Stimulated activated CD4-positive, alpha-beta T cell treated with anti-CD3 and anti-CD28 coated beads, Interleukin-4, amount 100 ng/mL, for 24 hours (primary cell): ENCODE measurements at places on chromosomes 3 and 15.

- no peak for DNase-seq
Observed at GRCh38 chr15:70473581-70474370, 289.6 kb downstream of the UACA start.

DNA sequence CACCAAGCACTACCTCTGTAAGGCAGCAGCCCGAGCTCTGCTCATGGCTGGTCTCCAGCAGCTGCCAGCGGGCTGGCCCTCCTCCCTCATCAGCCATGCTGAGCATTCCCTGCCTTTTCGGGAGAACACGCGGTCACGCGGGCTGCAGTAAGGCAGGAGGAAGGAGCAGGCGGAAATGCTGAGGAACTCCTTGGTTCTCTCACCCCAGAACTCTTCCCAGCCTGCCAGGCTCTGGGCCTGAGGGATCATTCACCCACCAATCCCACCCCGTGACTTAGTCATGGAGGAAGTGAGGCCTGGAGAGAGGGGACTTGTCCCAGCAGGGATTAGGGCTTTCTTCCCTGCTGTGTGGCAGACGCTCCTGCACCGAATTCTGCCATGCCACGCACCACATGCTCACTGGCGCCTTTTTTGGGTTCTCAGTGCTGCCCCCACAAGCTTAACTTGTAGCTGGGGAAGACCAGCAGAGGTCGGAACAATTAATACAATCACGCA, 42.9 kb upstream of the RPL32 start:
- DNase-seq: no peak

DNA sequence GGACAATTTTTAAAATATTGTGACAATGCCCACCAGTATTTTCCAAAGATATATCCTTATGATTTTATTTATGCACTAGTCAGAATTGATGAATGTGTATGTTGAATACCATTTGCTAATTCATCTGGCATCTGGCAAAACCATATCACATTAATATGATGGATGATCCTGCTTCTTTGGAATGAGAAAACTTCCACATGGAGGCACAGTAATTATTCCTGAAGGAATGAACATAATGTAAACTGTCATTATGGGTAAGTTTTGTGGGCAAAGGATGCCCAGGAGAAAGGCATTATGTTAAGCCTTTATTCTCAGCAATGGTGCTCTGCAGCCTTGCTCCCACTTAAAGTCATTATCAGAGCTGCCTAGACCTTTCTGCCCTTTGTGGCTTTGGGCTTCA, 113.0 kb upstream of the MME start:
- DNase-seq: no peak

- no peak for DNase-seq
Observed at GRCh38 chr3:14283813-14284438, 105.3 kb downstream of the LSM3 start.

GRCh38 chr3:187960820-187961219, 193.1 kb upstream of the LPP start:
- no peak for DNase-seq

DNA sequence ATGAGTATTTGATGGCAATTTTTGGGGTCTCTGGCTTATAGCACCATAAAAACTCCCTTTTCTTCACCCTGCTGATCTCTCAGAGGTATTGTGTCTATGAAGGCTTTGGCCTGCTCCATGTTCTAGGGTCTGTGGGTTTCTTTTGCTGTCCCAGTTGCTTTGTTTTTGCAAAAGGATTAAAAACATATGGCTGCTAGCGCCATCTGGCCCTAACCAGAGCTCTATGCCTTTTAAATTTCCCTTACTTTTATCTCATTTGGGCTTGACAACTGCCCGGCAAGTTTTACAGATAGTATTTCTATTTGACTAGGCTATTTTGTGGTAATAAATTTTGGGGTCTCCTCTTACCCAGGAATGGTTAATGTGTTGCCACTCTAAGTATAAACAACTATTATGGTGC, 6.4 kb upstream of the GHRL start:
- DNase-seq: no peak

GRCh38 chr15:80090879-80091503, 31.5 kb downstream of the ZFAND6 start:
- no peak for DNase-seq

DNA sequence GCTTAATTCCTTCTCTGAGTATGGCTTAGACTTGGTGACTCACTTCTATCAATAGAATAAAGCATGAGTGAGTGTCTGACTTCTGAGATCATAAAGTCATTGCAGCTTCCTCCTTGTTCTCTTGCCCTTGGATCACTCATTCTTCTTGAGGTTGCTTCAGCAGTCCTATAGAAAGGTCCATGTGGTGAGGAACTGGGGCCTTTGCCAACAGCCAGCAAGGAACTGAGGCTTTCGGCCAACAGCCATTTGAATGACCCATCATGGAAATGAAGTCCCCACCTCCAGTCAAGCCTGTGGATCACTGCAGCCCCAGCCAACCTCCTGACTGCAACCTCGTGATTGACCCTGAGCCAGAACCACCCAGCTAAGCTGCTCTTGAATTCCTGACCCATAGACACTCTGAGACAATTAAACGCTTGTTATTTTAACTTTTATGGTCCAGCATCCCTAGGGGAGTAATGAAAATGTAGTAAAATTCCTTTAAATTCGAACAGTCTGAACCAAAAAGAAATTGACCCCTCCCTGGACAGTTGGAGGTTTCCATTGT, 84.5 kb downstream of the WDR76 start:
- DNase-seq: no peak

DNA sequence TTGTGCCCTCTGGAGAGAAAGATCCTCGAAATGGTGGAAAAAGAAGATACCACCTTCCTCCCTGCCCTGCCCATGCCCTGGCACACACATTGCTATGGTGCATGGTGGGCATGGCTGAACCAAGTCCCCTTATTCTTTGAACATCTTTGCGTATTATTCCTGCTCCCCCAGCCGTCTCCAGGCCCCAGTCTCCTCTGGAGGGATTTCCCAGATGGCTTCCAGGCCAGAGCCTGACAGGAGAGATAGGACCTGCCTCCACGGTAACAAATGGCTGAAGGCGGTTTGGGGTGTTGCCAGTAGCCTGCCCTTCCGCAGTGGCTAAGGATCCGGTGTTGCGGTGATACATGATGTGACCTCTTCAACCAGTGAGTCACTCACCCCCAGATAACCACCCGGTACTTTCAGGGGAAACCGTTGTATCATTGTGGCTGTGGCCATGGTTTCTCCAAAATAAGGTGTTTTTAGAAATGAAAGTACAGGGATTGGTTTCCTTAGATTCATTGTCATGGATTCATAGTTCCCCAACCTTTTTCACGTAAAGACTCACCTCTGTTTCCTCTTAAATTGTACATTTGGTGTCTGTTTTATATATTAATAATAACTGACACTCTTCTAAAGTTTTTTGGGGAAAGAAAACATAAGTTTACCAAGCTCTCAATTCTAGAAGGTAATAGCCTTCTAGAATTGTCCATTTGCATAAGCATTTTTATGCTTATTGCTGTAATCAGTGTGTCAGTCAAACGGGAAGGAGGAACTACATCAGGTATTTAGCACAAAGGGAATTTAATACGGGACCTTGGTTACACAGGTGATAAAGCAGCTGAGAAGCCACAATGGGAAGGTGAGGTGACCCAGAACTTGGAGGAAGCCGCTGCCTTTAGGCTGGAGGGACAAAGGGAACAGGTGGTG, 25.9 kb downstream of the SMAD3 start:
- peak; percentile 79 for DNase-seq

DNA sequence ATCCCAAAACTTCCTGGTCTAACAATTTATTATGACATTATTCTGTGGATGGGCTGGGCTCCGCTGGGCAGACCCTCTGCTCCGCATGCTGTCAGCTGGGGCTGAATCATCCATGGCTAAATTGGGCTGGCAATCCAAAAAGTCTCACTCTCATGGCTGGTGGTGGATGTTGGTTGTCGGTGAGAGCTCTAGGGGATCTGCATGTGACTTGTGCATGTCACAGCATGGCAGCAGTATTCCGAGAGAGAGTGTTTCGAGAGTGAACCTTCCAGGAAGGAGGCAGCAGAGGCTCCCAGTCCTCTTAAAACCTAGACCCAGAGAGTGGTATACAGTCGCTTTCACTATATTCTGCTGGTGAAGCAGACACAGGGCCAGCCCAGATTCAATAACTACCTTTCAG, 9.9 kb downstream of the RARB start:
- DNase-seq: no peak

GRCh38 chr15:80823995-80824394, 44.8 kb downstream of the CEMIP start:
- DNase-seq: no peak

DNA sequence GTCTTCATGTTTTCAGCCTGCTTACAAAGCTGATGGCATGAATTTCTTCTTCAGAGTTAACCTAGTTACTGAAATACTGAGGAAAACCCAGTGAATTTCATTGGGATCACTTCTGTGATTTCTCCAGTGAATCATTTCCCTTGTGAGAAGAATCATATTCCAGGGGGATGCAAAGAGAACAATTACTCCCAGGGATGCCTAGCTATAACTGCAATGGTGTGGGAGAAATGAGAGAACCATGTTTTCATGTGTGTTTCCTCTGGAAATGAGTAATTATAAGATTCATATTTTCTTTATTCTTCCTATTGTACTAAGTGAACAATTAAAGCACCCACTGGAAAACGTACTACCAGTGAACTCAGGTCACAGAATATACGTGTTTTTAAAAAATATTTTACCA, 485.4 kb downstream of the GRM7 start:
- DNase-seq: no peak

GRCh38 chr3:140129768-140130284, 194.8 kb downstream of the CLSTN2 start:
- no peak for DNase-seq

- no peak for DNase-seq
Observed at GRCh38 chr3:74883690-74884089, 269.2 kb upstream of the CNTN3 start.

DNA sequence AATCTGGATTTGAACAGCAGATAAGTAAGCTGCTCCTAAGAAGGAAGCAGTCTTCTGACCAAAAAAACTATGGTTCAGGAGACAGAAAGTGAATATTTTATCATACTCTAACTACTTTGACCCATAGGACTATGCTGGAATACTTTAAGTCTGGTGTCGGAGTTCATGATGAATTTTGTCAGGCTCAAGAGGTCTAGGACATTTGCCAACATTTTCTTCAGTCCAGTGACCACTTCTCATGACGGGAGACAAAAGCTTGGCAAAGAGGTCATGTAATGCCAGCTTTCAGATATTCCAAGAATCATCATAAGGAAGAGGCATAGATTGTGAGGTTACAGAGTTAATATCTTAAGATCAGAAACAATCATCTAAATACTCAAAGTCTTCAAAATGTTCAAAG, 20.5 kb upstream of the DCBLD2 start:
- DNase-seq: no peak

GRCh38 chr15:42576040-42576594, 711 bp downstream of the STARD9 start:
- DNase-seq: no peak

DNA sequence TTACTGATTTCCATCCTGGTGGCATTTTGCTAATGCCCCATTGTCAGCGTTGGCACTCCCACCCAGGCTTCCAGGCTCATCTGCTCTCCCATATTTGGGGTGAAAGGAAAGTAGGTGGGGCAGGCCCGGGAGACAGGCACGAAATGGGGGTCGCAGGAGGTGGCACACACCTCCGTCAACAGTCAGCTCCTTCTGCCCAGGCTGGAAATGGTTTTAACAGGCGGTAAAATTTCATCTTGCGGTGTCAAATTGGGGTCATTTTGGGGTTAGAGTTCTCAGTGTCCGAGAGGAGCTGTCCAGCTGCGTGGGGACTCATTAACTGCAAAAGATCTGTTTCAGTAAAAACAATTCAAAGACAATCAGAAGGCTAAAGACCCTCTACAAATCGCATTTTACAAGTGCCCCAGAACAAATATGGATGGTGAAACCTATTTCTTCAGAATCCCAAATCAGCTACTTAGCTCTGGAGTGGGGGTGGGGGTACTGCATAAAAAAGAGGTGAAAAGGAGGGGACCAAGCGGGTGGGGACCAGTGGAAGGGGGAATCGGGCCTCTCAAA, 4.2 kb upstream of the MEIS2 start:
- no peak for DNase-seq

- DNase-seq: no peak
Observed at GRCh38 chr15:72994534-72995177, 57.6 kb upstream of the NEO1 start.

GRCh38 chr3:130627143-130627855, 110.3 kb downstream of the COL6A6 start:
- no peak for DNase-seq

- peak; percentile 56 for DNase-seq
Observed at GRCh38 chr15:66603301-66604179, 37.7 kb upstream of the LCTL start.

DNA sequence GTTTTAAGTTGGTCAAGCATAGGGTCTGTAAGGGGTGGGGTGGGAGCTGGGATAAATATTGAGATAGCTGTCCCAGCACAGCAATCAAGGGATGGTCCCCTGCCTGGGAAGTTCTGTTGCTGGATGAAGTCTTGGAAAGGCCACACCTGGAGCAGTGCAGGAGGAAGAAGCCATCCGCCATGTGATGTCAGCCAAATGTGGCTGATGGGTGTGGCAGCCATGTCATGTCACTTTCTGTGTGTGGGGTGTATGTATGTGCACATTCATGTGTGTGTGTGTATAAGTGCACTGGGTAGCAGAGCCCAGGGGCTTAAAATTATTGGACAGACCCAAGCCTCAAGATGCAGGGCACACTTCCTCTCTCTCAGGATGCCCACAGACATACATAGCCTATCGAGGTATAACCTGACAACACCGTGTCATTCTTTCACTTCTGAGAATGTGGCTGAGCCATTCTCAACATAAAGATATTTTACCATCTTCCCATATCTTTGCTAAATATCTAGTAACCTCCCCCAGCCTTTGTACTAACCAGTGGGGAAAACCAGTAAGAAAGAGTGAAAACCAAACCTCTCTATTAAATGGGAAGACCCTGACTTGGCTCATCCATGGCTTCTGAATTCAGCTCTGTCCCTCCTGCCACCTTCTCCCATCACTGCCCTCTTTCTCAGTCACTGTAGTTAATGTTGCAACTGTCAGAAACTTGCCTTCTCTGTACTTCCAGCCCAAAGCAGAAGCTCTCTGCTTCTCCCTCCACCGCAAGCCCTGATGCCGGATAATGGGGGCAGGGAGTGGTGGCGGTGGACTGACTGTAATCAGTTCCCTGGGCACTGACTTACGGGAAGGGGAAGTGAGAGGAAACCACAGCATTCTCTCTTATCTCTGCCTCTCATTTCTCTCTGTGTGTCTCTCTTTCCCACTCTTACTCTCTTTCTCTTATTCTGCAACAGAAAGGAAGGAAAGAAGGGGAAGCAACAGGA, 11.2 kb downstream of the TNFSF10 start:
- DNase-seq: peak; percentile 66

DNA sequence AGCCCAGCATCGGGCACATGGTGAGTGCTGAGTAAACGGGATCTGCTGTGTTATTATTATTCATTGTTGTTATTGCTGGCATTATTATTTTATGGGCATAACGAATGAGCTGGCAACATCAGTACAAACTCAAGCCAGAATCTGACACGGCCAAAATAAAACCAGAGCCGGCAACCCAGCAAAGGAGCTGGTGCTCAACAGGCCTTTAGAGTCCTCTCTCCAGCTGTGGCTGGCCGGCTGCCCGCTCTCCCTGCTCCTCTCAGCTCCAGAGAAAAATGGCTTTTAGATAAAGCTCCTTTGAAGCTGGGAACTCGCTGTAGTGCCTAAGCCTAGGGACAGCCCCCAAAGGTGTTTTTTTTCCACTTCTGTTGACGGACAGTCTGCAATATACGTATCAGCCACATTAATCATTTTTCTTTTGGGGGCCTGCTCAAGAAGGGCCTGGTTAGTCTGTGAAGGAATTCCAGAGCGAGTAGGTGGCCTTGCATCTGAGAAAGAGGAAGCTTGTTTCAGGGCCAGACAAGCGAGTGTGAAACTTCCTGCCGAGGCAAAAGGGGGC, 193.9 kb upstream of the UBE2E1 start:
- no peak for DNase-seq

- DNase-seq: no peak
Observed at GRCh38 chr3:189338366-189338765, 166.6 kb downstream of the TPRG1 start.
